Activated CD8-positive, alpha-beta memory T cell treated with anti-CD3 and anti-CD28 coated beads for 1 hour (primary cell): ENCODE measurements at places on chromosomes 4 and X.

GRCh38 chr4:161573836-161574235 lies 590.0 kb downstream of the FSTL5 start:
- no peak for DNase-seq

DNA sequence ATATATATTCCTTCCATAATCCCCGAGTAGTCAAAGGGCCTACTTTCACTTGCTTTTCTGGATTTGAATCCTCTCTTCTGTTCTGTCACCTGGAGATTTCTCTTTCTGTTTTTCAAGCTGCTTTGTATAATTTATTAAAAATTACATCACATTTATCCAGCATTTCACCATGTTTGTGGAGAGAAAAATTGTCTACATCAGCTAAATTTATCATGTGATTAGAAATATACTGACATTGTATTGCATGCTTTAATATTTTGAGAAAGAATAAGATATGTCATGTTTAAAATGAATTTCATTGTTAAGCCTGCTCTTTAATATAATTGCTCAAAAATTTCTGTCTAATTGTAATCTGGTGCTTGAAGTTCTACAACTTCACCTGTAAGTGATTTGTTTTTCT lies 323.1 kb upstream of the DKK2 start:
- DNase-seq: no peak

DNA sequence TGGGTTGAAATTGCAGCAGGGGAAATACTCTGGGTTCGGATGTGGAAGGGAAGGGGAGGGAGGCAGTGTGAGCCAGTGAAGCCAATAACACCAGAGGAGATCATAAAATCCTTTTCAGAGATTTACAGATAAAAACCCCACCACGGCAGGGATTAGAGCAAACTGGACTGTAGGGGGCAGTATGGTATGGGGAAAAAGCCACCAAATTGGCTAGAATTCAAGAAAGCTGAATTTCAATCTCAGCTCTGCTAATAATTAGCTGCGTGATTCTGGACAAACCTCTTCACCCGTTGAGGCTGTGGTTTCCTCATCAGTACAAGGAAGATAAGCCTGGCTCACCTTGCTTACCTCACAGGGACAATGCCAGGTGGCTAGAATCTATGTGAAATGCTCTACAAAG lies 108.1 kb downstream of the ATG4A start:
- DNase-seq: no peak

- no peak for DNase-seq
Observed at GRCh38 chr4:76977736-76978350, 28.3 kb downstream of the SEPTIN11 start.

- peak; percentile 30 for DNase-seq
Observed at GRCh38 chrX:53312946-53313727, 31.8 kb upstream of the IQSEC2 start.

DNA sequence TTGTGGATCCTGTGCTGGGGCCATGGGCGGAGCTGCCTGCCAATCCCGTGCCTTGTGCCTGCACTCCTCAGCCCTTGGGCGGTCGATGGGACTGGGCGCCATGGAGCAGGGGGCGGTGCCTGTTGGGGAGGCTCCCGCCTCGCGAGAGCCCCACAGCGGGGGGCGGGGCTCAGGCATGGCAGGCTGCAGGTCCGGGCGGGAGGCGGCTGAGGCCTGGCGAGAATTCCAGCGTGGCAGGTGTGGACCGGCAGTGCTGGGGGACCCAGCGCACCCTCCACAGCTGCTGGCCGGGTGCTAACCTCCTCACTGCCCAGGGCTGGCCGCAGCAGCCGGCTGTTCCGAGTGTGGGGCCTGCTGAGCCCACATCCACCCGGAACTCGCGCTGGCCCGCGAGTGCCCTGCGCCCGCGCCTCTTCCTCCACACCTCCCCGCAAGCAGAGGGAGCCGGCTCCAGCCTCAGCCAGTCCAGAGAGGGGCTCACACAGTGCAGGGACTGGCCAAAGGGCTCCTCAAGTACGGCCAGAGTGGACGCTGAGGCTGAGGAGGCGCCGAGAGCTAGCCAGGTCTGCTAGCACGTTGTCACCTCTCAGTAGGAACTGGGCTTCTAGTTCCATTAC lies 85.9 kb downstream of the GBA3 start:
- no peak for DNase-seq

- DNase-seq: no peak
Observed at GRCh38 chrX:8967461-8967860, 66.5 kb downstream of the FAM9B start.

GRCh38 chr4:55214172-55214571 lies 88.8 kb upstream of the KDR start:
- no peak for DNase-seq

DNA sequence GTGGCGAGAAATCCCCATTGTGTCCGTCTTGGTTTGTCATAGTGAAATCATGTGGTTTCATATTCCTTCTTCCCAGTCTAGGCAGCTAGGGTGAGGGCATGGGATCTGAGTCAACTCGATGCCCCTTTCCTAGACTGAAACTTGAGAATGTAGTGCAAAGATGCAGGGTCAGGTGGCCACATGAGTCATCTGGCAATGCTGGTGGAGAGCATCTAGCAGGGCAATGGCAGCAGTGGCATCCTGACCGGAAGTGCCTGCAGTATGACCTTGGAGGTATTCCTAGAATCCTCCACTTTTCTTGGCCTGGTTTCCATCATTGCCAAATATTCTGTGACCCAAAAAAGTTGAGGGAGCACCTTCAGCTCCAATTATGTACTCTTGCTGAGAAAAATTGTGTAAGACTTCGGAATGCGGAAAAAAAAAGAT lies 39.1 kb upstream of the TMEM184C start:
- no peak for DNase-seq

DNA sequence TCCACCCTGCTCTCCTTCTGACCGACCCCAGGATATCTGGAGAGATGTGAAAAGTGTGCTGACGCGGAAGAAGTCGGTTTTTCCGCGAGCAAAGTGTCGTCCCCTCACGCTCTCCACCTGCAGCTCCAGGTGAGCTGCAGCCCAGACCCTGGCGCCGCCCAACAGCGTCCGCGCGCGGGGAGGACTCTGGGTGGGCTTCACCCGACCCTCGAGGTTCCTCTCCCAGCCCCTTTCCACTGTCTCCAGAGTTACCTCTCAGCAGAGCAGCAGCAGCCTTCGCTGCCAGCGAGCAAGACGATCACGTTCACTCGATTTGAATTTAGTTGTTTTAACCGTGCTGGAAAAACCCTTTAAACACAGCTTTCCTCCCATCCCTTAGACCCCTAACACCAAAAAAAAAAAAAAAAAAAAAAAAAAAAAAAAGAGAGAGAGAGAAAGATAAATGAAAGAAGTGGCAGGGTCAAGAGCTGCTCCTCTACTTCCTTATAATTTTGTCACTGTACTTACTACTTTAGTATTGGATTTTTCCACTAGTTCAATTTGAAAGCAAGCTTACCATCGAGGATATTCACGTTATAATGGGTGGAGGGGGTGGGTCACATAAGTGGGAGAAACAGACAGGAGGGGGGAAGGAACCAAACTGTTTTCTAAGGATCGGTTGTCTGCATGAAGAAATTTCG lies 758 bp upstream of the NR3C2 start:
- no peak for DNase-seq

GRCh38 chr4:98606894-98607293 lies 51.5 kb downstream of the TSPAN5 start:
- DNase-seq: no peak

- no peak for DNase-seq
Observed at GRCh38 chr4:42489095-42489494, 91.8 kb downstream of the SHISA3 start.

GRCh38 chr4:137226221-137226620 lies 306.1 kb downstream of the PCDH18 start:
- no peak for DNase-seq

- DNase-seq: no peak
Observed at GRCh38 chr4:116531026-116531425, 554.4 kb downstream of the TRAM1L1 start.

GRCh38 chrX:19883878-19884277 lies 3.5 kb downstream of the SH3KBP1 start:
- no peak for DNase-seq

DNA sequence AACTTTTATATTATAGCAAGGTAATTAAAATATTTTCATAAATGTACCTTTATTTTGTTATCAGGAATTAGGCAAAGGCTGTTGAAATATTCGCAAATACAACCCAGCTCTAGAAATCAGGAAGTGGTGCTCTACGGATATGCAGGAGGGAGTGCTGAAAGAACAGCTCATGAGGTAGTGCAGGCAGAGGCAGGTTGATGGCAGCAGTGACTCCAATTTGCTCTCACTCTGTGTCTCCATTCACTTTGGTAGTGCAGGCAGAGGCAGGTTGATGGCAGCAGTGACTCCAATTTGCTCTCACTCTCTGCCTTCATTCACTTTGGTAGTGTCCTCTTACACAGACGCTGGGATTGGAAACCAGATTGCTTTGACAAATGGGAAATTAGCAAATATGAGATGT lies 277.9 kb downstream of the TRIML1 start:
- no peak for DNase-seq

DNA sequence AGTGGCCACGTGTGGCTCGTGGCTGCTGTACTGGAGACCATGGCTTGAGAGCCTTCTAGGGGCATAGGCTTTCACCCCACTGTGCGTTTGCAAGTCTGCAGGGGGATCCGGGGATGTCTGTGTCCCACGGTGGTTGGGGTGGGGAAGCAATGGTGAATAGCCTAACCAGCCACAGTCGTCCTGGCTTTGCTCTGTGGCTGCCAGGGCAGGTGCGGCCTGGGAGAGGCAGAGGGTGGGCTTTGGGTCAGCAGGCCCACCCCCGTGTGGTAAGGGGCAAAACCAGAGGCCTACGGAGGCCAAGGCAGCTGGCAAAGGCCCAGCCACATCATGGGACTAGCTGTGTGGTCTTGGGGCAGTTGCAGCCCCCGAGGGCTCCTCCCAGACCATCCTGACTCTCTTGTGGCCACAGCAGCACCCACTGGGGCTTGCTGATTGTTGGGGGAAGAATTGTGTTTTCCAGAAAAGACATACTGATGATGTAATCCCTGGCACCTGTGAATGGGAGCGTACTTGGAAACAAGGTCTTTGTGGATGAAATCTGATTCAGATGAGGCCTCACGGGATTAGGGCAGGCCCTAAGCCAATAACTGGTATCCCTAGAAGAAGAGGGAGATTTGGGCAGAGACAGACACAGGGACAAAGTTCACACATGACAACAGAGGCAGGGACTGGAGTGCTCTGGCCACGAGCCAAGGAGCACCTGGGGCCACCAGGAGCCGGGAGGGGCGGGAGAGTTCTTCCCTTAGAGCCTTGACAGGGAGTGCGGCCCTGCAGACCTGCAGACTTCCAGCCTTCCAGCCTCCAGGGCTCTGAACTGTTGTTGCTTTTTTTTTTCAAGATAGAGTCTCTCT lies 2.9 kb downstream of the CPZ start:
- DNase-seq: no peak

DNA sequence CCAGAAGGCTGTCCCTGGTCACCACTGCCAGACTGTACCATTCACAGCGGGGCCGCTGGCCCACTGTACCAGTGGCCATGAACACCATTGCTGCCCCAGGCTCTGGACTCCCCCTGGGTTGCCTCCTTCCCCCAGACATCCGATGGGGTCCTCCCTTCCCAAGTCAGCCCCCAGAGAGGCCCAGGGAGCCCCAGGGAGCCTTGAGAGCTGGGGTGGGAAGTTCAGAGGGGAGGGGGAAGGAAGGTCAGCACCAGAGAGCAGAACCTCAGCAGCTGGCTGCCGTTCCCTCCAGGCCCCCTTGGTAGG lies 441 bp upstream of the ARHGAP4 start:
- no peak for DNase-seq

- no peak for DNase-seq
Observed at GRCh38 chr4:95107635-95108034, 349.9 kb downstream of the BMPR1B start.

DNA sequence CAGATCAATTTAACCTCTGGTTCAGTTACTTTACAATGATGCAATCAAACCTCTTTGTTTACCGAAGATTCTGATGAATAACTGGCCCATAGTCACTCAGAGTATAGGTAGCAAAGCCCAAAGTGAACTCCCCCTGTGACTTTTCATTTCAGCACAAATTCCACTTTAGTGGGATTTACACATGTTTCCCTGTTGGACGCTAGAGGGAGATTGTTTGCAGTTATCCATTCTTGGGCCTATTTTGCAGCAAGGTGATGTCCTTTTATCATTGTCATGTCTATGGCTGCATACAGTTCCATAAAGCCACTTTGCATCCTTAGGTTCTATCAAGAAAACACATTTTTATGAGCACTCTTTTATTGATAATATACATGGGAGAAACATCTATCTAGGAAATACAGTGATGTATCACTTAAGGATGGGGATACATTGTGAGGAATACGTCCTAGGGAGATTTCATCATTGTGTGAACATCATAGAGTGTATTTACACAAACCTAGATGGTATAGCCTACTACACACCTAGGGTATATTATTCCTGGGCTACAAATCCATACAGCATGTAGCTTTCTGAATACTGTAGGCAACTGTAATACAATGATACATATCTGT lies 14.5 kb upstream of the DKK2 start:
- no peak for DNase-seq

- no peak for DNase-seq
Observed at GRCh38 chr4:177371461-177371860, 61.8 kb downstream of the NEIL3 start.

DNA sequence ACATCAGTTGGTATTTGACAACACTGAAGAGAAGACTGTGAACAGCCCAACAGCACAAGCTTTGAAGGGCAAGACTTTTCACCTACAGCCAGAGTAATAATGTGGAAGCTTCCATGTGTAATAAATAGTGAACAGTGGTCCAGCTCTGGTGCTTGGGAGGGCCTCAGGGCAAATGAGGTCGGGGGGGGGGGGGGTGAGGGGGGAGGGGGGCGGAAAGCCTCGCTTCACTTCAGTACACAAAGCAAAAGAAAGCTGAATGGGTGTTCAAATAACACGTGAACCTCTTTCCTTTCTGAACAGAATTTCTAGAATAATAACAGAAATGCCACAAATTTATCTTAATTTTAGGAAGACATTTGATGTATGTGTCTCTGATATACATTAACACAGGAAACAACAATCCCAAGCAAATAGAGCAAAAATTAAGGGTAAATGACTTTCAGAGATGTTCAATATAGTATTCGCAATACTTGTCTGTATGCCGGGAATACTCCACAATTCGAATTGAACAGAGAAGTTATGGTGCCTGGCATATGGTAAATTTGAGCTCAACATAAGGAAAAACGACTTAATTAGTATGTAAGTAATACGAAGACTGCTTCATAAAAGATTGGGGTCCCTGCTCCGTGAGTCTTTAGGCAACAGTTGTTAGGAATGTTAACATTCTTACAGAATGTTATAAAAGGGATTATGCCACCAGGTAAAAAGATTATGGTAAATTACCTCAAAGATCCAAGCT lies 92.6 kb downstream of the FRYL start:
- no peak for DNase-seq

- no peak for DNase-seq
Observed at GRCh38 chr4:54446581-54446980, 211.2 kb upstream of the KIT start.

- DNase-seq: no peak
Observed at GRCh38 chrX:11540532-11541377, 125.0 kb downstream of the ARHGAP6 start.

- DNase-seq: no peak
Observed at GRCh38 chr4:122542411-122543236, 78.2 kb downstream of the IL21 start.

- DNase-seq: no peak
Observed at GRCh38 chrX:130575831-130576389, 174.1 kb downstream of the RBMX2 start.
